ENCODE measurements at places on chromosomes 11 and 22.

DNA sequence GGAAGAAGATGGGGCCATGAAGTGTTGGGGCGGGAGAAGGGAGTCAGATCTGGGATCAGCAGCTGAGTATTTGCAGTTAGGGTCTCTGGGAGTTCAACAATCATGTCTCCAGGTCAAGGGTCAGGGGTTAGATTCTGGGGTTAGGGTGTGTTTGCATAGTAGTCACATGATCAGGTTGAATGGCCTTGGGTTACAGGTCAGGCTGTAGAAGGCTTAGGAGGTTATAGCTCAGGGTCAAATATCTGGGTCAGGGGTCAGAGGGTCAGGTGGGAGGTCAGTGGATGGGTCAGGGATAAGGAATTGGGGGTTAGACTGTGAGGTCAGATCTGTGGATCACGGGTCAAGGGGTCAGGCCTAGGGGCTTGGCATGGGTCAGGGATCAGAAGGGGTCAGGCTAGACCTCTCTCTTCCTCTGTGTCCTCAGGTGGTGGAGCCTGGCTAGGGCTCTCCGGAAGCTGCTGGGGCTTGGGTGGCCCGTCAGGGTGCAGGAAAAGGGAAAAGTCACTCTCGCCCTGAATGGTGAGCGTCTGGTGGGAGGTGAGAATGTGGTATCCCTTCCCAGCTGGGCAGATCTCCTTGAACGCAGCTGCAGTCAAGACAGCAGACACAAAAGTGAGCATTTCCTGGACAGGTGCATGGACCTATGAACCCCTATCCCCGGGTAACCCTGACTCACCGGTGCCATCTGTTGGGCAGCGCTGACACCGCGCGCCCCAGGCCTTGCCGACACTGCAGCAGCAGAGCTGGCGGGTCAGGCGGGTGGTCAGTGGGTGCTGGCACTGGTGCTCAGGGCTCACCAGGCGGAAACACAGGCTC, 6.4 kb downstream of the LTBP3 start:
- peak; percentile 60 for DNase-seq

GRCh38 chr22:21845558-21846453, 21.6 kb downstream of the MAPK1 start:
- no peak for DNase-seq

- DNase-seq = no peak
Measured at GRCh38 chr22:25081409-25081824, 118.2 kb upstream of the CRYBB3 start.

- DNase-seq = no peak
Measured at GRCh38 chr11:124167826-124168231, 15.3 kb upstream of the OR10D3 start.
